ENCODE measurements at places on chromosomes 5 and 9. TPM values are rescaled to one million over a fixed set of nuclear protein-coding genes. Genes with fewer than 3 reads are reported as not detected.
A peak's percentile ranks its signal among the peaks of the same experiment; 100 is the strongest.

The NXNL2 gene
- 4.1 TPM for total RNA-seq

The IFNK gene
- not detected for total RNA-seq

The PCDHGA1 gene
- not detected for total RNA-seq

The PLAA gene
- total RNA-seq, result 46.5 TPM

The OR1Q1 gene
- not detected for total RNA-seq

DNA sequence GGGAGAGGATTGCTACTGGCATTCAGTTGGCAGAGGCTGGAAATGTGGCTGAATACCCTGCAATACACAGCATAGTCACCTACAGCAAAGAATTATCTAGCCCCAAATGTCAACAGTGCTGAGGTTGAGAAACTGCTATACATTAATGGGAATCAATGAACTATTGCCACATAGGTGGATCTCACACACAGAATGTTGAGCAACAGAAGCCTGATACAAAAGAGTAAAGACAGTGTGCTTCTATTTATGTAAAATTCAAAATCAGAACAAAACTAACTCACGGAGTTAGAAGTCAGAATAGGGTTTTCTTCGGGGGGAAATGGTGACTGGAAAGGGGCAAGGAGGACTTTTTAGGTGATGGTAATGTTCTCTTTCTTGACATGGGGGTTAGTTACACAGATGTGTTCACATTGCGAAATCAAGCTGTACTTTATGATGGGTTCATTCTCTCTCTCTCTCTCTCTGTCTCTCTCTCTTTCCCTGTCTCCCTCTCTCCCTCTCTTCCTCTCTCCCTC is 45.7 kb upstream of the PANK3 start:
- no peak for DNase-seq

DNA sequence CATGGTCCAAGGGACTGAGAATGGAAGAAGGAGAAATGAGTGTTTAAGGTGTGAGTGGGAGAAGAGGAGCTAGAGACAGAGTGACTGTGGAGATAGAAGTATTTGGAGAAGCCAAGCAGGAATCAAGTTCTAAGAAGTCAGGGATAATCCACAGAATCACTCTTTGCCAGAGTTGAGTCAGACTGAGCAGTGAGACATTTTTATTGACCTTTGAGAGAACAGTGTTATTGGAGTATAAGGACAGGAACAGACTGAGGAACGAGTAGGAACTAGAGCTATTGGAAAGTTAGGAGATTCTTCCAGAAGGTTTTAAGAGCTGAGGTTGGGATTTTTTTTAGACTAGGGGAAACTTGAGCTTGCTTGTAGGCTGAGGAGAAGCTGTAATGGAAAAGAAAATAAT is 37.2 kb downstream of the RCL1 start:
- no peak for DNase-seq

GRCh38 chr9:105328872-105329718 is 84.6 kb downstream of the SLC44A1 start:
- DNase-seq, result no peak

DNA sequence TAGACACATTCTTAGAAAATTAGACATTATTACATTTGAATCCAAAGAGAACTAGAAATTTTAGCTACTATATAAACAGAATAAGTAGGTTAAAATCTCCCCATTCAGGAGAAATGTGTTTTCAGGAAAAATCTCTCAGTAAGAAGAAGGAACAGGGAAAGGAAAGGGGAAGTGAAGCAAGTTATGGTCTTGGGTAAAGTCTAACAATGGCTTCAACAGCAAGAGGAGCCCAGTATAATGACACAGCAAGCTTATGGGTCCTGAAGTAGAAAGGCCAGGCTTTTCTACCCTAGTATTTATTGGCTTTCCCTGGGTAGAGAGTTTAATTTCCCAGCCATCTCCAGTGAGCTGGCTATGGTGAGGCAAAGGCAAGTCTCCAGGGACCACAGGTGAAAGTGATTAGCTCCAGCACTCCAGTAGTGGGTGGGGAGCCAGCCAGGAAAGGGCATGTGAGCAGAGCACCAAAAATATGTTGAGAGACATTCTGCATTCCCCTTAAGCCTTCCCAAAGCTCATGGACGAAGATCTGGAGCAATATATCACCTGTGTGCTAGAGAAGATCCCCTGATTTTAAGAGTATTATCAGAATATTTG is 981.7 kb downstream of the NR2F1-AS1 start:
- no peak for DNase-seq

- DNase-seq, result no peak
Observed at GRCh38 chr5:119287547-119288111, 68.2 kb upstream of the TNFAIP8 start.

DNA sequence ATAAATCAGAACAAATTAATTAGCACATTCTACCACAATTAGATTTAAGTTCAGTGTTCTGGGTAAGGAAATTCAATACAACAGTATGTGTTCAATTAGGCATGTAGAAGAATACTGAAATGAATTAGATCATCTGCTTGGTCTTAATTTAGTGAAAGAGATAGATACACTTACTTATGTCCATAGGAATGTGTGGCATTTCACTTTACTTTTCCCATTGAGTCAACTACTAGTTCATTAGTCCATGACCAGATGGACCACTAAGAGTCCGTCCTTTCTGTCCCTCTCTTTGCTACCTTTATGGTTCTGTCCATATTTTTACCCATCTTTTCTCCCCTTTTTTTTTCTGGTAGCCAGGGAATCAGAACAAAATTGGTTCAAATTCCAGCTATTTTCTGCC is 276.9 kb downstream of the OSTF1 start:
- DNase-seq, result no peak

- no peak for DNase-seq
Observed at GRCh38 chr9:107815782-107816560, 326.4 kb upstream of the KLF4 start.

- no peak for DNase-seq
Observed at GRCh38 chr5:22460189-22460588, 393.0 kb downstream of the CDH12 start.

GRCh38 chr9:91659529-91660495 is 236.2 kb upstream of the NFIL3 start:
- peak; percentile 77 for DNase-seq

- DNase-seq, result no peak
Observed at GRCh38 chr5:59037041-59037440, 454.2 kb downstream of the RAB3C start.

GRCh38 chr9:107404161-107404560 is 85.4 kb downstream of the KLF4 start:
- no peak for DNase-seq

GRCh38 chr5:50623666-50624065 is 42.8 kb upstream of the PARP8 start:
- no peak for DNase-seq
